ENCODE measurements at places on chromosomes 2 and 18. TPM values are rescaled to one million over a fixed set of nuclear protein-coding genes. Genes with fewer than 3 reads are reported as not detected.

MALT1 gene
- total RNA-seq = 9.2 TPM

GCG gene
- not detected for total RNA-seq

SYT4 gene
- total RNA-seq = not detected

C2orf81 gene
- 0.28 TPM for total RNA-seq

TRAPPC8 gene
- 61.4 TPM for total RNA-seq

All from pulmonary artery endothelial cell (primary cell).